SHP77 treated with DMSO at 0.1 percent for 48 hours (cell line): ENCODE measurements at places on chromosomes 1 and 21.
A peak's percentile ranks its signal among the peaks of the same experiment; 100 is the strongest.

- DNase-seq = no peak
Measured at GRCh38 chr1:67722292-67722944, 37.4 kb downstream of the GADD45A start.

DNA sequence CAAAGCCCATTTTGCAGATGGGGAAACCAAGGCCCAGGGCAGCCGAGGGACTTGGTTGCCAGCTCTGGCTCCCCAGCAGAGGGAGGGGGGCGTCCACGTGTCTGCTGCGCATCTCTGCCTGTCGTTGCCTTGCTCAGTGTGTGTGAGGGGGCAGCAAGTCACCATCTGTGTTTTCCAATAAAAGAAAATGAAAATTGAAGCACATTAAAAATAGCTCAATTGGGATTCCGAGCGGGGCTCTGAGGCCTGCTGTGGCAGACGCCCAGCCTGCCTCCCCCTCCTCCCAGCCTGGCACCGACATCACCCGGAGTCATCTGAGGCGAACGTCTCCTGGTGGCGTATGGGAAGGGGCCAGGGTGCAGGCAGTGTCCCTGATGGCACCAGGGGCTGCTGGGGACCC lies 51.2 kb downstream of the EPHB2 start:
- DNase-seq = no peak

DNA sequence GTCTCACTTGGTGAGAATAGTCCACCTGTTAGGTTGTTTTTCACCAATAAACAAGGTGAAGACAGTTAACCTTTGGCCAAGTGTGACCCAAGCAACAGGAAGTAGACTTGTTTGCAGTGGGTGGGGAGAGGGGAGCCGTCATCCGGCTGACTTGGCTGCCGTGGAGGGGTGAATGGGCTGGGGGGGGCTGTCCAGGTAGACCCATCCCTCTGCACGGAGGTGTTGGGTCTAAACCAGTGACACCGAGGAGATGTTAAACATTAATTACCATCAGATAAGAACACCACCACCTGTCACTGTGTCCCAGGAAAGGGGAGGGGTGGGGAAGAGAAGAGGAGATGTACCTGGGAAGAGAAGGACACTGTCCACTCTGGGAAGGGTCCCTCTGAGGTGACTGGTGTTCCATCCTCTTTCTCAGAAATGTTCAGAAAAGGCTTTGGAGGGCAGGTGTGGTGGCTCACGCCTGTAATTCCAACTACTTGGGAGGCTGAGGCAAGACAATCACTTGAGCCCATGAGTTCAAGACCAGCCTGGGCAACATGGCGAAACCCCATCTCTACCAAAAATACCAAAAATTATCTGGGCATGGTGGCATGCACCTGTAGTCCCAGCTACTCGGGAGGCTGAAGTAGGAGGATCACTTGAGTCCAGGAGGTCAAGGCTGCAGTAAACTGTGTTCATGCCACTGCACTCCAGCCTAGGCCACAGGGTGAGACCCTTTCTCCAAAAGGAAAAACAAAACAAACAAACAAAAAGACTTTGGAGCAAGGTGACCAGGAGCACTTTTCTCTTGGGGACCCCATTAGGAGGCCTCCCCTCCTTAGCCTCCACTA lies 6.7 kb upstream of the MYOM3 start:
- no peak for DNase-seq

DNA sequence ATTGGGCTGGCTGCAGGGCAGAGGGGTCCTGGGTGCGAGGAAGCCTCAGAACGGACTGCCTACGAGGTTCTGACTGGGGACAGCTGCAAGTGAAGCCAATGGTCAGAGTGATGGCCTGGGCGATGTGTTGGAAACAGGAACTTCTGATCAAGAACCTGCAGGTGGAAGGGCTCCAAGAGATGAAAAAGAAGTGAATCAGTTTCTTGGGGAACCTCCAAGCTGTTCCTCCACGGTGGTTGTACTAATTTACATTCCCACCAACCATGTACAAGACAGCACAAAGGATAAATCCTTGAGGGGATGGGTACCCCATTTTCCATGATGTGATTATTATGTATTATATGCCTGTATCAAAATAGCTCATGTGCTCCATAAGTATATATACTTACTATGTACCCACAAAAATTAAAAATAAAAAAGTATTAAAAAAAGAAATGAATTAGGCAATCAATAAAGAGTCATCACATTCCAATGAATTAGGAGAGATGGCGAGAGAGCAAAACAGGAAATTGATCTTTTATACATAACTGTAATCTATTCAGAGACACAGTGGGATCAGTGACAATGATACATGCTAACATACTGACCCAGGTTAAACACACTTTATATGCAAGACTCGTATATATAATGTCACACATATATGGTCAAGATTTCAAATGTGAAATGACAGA lies 58.1 kb downstream of the PTPN14 start:
- no peak for DNase-seq

DNA sequence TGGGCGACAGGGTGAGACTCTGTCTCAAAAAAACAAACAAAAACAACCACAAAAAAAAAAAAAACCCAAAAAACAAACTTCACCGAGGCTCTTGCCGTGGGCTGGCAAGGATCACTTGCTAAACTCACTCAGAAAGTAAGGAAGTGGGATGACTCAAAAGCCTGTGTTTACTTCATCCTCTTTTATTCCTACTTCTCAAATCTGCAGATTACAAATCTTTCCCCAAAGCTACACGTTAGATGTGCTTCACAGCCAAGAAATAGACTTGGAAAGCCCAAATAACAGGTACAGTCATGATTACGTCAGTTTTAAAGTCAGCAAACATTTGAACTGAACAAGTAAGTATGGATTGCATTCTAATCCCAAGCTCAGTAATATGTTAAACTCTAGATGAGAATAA lies 359.3 kb downstream of the ADGRL2 start:
- no peak for DNase-seq

DNA sequence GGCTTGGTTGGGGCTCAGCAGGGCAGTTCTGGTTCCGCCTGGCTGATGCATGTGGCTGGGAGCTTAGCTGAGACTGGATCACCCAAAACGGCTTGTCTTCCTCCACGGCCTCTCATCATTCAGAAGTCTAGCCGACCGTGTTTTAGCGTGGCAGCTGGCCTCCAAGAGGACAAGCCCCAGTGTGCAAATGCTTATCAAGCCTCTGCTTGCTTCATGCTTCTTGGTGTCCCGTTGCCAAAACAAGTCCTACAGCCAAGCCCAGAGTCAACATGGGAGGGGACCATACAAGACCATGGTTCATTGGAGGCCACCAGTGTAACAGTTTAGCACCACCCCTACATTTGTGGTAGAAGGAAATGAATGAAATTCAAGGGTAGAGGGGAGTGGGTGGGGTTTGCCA lies 10.5 kb upstream of the KDF1 start:
- DNase-seq = no peak

DNA sequence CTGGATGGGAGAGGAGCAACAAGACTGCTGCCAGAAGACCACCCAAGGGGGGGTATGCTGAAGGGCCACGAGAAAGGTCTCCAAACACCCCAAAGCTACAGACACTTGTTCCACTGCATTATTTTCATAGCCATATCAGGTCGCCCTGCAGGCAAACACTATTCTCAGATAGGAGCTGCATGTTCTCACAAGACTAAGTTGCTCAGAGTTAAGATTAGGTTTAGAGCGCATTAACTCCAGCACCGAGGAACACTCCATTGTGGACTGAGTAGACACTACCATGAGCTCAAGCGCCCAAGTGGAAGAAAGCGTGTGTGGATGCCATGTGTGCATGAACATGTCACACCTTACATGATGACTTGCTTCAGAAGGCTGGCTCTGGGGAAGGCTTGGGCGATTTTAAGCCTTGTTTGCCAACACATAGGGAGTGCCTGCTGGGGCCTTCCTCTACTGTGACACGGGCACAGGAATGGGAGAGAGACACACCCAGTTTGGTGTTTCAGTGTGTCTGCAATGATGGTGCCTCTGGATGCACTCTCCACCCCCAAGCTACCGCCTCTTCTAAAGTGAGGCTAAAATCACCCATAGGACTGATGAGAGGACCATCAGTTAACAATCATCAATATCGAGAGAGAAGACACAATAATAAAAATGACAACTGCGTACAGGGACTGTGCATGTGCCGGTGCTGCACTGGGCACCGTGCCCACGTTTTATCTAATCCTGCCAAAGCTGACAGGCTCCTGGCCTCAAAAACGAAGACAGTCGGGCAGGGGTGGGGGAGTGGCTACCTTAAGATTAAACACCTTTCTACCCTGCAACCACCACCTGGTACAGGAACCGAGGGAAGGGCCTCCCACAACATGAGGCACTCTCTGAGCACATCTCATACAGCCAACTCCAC lies 34.9 kb downstream of the SSBP3 start:
- DNase-seq = no peak

- peak; percentile 49 for DNase-seq
Measured at GRCh38 chr1:228166170-228166936, 749 bp downstream of the IBA57 start.

GRCh38 chr1:29542548-29542947 lies 306.2 kb downstream of the PTPRU start:
- no peak for DNase-seq

DNA sequence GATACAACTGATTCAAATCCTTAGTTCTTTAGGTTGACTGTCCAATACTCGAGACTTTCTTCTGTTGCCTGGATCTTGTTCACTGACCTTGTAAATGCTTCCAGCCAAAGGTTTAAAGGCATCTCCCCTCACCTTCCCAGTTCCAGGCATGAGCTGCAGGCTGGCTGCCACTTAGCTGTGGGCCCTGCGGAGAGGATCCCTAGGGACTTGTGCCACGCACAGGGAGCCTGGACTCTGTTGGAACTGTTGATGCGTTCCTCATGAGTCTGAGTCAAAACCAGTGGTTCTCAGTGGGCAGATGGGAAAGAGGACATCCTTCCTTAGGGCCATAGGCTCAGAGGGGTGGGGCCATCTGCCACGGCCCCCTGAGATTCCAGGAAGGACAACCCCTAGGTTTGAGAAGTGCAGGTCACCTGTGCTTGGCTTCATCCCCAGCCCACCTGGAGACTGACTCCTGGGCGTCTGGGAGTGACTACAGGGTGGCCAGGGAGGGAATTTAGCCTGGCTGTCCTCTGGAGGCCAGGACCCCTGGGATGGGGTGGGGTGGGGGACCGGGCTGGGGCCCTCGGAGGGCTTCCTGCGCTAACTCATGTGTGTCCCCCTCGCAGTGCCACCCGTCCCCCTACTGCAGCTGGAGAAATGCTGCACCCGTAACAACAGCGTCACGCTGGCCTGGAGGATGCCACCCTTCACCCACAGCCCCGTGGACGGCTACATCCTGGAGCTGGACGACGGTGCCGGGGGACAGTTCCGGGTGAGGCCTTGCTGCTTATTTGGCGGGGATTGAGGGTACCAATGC lies 37.6 kb upstream of the GNPAT start:
- DNase-seq = no peak

DNA sequence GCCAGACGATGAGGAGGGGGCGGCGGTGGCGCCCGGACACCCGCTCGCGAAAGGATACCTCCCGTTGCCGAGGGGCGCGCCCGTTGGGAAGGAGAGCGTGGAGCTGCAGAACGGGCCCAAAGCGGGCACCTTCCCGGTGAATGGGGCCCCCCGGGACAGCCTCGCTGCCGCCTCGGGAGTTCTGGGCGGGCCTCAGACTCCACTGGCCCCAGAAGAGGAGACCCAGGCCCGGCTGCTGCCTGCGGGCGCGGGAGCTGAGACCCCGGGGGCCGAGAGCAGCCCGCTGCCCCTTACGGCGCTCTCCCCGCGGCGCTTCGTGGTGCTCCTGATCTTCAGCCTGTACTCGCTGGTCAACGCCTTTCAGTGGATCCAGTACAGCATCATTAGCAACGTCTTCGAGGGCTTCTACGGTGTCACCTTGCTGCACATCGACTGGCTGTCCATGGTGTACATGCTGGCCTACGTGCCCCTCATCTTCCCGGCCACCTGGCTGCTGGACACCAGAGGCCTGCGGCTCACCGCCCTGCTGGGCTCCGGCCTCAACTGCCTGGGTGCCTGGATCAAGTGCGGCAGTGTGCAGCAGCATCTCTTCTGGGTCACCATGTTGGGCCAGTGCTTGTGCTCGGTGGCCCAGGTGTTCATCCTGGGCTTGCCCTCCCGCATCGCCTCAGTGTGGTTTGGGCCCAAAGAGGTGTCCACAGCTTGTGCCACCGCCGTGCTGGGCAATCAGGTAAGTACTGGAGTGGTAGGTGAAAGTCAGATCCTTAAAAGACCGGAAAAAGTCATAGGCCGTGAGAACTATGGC lies 588 bp downstream of the FLVCR1 start:
- DNase-seq = peak; percentile 45

DNA sequence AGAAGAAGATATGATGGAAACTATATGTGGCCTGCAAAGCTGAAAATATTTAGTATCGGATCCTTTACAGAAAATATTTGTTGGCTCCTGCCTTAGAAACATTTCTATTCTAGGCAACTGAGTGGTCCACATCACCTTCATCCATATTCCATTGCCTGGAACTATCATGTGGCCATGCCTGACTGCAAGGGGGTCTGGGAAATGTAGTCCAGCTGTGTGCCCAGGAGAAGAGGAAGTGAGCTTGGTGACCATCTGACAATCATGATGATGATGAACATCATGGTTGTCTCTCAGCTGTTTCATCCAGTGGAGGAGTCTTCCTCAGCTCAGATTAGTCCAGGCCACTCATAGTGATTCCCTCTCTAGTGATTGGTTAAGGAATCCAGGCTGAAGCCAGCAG lies 61.8 kb upstream of the IFNLR1 start:
- DNase-seq = no peak

DNA sequence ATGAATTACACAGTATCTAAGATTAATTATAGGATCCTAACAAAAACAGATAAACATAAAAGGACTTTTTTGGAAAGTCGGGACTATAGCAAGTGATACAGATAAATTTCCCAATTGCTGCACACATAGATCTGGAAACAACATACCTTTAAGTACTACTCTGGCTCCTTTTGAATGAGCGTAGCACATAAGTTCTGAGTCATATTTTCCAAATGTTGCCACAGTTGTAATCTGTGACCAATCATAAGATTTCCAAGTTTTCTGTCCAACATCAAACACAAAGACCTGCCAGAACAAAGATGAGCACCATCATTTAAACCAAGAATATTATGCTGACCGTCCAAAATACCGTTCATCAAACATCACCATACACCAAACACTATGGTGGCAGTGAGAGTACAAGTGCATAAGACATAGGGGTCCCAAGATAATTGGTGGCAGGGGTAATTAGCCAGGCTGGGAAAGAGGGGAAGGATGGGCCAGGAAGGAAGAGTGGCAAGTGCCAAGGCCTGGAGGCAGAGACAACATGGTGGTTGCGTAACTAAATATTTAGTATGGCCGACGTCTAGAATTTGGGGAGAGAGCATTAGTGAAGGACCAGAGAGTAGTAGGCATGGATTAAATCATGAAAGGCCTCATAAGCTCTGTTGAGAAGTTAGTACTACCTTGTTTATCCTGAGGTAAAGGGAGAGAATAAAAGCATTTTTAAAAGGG lies 3.6 kb downstream of the CTBS start:
- no peak for DNase-seq
